ENCODE measurements at places on chromosomes 7 and 10. TPM values are rescaled to one million over a fixed set of nuclear protein-coding genes. Genes with fewer than 3 reads are reported as not detected.

Gene SPDYE5
- not detected for total RNA-seq

Gene AKR1D1
- not detected for total RNA-seq

Gene SLC13A1
- total RNA-seq: not detected

Gene GARIN1A
- total RNA-seq: 0.32 TPM

Gene CABCOCO1
- 0.65 TPM for total RNA-seq

Gene BRI3
- total RNA-seq: 64.2 TPM

Gene ATRNL1
- 0.56 TPM for total RNA-seq

Gene NEUROG3
- not detected for total RNA-seq

Gene MAD1L1
- 24.4 TPM for total RNA-seq

Gene PPP1R9A
- total RNA-seq: 0.24 TPM

Gene MAP3K8
- 8.3 TPM for total RNA-seq

Gene DGKI
- total RNA-seq: 0.40 TPM

Gene GPNMB
- 13.7 TPM for total RNA-seq

Gene DENND2A
- total RNA-seq: 12.4 TPM

Gene LRGUK
- total RNA-seq: under 0.01 TPM

Gene NEBL
- 8.4 TPM for total RNA-seq

Gene SOSTDC1
- total RNA-seq: 1.1 TPM

Gene ZNF273
- 2.6 TPM for total RNA-seq

Gene GPR15LG
- total RNA-seq: not detected

Gene CFAP46
- 4.1 TPM for total RNA-seq

Gene LRRC4
- total RNA-seq: 0.16 TPM

Gene EFCAB10
- total RNA-seq: 0.26 TPM

Gene GCK
- 0.56 TPM for total RNA-seq

Gene CALCR
- not detected for total RNA-seq

Gene HOGA1
- total RNA-seq: 0.13 TPM

Gene IL2RA
- total RNA-seq: not detected

Gene IGF2BP3
- total RNA-seq: 44.3 TPM

Gene KNDC1
- total RNA-seq: not detected

Gene MCM10
- total RNA-seq: 10.5 TPM

Gene CALHM1
- total RNA-seq: not detected

Gene CPEB3
- 0.64 TPM for total RNA-seq

Gene TET1
- 2.7 TPM for total RNA-seq

Gene PRPS1L1
- not detected for total RNA-seq
